Activated CD4-positive, alpha-beta T cell treated with anti-CD3 and anti-CD28 coated beads, Interleukin-2, amount 50 U/mL, for 1 hour (primary cell): ENCODE measurements at places on chromosomes 2 and 18.

GRCh38 chr2:101816598-101816997 is 119.1 kb downstream of the MAP4K4 start:
- DNase-seq = no peak

- no peak for DNase-seq
These were observed 37.4 kb upstream of the C1D start for GRCh38 chr2:68100189-68100588.

- no peak for DNase-seq
These were observed 3.1 kb upstream of the EMX1 start for GRCh38 chr2:72914206-72914559.

GRCh38 chr2:152241948-152242729 is 66.6 kb upstream of the STAM2 start:
- no peak for DNase-seq

DNA sequence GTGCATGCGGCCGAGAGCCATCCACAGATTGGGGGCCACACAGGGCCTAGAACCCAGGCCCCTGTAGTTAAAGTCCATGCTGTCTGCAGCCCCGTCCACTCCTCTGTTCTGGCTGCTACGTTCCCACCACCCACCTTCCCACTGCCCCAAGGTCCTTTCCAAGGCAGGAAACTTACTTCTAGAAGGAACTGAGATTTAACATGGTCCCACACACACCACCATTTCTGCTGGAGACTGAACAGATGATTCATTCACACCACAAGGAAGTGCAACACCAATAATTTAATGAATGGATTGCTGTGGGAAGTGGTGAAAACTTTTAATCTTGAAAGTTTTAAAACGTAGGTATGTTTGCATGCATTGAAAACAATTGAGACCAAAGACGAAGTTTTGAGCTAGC is 95.2 kb downstream of the LBH start:
- DNase-seq = no peak

- no peak for DNase-seq
These were observed 409.8 kb downstream of the GPD2 start for GRCh38 chr2:156845806-156846558.

GRCh38 chr2:206831442-206831995 is 66.1 kb downstream of the FASTKD2 start:
- no peak for DNase-seq

DNA sequence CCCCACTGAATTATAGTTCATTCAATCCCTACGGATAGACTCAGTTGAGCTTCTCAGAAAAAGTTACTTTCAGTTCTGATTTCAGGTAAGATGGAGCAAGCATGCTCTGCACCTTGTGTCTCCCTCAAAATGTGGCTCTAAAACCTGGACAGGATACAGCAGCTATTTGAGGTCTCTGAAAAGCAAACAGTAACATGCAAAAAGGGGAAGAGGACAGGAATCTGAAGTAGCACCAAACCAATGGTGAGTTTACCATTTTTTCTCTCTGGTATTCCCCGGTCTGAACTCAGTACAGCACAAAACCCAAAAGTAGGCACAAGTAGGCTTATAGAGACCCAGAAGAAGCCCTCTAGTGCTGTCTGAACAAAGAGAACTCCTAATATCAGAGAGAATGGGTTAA is 34.1 kb downstream of the LANCL1 start:
- no peak for DNase-seq

- no peak for DNase-seq
These were observed 230.5 kb upstream of the THSD7B start for GRCh38 chr2:136534811-136535210.

GRCh38 chr2:241234962-241235740 is 46.7 kb downstream of the ANO7 start:
- DNase-seq = no peak

DNA sequence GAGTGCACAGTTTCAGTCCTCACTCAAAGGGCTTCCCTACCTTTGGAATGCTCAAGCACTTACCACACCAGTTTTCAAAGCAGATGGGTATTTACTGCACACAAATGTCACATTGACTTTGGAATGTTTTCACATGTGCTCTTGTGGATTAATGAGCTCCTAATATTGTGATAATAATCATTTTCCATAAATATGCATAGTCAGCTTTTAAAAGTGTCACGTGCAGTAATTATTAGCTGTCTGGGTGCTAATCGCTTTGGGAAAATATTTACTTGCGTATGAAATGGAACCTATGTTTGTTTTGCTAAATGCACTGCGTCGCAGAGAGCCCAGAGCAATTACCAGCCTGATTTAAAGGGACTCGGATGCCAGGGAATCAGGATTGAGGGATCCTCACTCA is 229.3 kb downstream of the SMAD2 start:
- DNase-seq = no peak

DNA sequence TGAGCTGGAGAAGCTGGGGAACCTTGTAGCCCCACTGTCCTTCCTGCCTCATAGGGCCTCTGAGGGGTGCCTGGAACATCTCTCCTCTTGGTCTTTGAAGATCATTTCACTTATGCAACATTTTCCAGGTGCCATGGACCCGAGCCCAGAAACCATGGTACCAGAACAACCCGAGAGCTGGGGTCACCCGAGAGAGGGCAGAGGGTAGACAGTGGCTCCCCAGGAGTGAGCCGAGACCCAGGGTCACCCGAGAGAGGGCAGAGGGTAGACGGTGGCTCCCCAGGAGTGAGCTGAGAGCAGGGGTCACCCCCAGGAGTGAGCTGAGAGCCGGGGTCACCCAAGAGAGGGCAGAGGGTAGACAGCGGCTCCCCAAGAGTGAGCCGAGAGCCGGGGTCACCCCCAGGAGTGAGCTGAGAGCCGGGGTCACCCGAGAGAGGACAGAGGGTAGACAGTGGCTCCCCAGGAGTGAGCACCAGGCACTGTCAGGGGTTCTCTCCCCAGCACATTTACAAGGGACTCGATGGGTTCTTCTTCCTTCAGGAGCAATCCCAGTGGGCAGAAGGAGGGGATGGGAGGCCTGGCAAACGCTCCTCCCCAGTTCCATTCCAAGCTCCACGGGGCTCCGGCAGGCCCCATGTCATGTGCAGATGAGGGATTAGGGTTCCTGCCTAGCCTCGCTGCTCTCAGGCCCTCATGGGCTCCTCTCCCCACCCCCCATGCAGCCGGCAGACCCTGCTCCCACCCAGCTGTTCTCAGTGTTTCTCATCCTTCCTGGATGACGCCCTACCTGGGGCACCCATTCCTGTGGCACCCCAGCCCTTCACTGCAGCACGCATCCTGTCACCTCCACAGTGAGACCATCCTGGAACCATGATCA is 163.5 kb downstream of the RTP5 start:
- no peak for DNase-seq

DNA sequence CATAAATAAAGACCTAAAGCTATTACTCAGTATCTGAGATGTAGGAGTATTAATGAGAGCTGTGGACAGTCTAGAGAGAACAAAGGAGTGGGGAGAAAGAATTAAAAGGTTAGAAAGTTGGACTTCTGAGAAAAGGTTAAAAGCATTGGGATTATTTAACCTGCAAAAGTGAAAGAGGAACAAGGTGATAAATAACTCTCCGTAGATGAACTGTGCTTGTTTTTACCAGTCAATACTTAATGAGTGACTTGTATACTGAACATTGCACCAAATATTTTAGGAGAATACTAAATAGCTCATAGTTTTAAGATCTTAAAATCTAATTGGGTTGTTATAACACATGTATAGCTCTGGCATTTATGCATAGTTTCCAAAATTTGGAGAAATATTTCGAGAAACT is 137.5 kb downstream of the GPD2 start:
- no peak for DNase-seq

DNA sequence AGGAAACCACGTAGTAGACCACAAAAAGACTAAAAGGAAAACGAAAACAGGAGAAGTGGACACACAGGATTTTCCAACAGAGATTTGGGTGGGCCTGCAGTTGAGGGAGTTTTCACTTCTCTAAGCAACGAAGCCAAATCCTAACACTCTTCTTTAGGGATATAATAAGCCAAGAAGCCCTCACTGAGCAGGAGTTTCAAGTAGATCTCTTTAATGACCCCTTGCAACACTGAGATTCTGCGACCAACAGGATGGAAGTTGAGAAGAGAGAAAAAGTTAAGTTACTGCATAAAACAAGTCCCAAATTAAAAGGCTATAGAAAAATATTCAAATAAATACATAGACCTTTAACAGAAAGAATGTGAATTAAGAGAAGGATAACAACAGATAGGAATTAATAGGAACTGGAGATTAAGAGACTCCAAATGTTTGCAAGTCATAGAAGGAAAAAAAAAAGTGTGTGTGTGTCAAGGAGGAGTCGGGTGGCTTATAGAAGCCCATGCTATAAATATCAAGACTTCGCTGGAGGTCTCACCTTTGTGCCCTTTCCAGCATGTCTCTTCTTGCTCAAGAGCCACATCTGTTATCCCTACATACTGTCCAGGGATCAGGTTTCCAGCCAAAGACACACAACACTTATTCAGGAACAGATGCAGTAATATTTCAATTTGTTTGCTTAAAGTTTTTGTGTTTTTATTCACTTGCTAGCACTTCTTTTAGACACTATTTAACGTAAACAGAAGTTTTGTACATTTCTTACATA is 69.4 kb upstream of the ARHGAP28 start:
- DNase-seq = no peak

DNA sequence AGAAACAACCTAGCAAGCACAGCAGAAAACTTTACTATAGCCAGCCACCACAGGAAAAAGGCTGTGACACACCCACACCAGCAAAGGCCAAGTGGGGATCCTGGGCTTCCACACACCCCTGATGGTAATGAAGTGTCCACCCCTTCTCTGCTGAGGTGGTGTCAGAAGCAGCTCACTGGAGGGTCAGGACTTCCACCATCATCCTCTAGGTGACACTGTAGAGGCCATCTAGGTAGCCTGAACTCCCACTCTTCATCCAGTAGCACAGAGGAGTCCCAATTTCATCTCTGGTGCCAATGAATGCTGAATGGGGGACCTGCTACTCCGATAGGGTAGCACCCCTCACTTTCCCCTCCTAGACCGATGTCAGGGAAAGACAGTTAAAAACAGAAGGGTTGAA is 1544.4 kb downstream of the LRP1B start:
- DNase-seq = no peak
